ENCODE measurements at places on chromosomes 6 and 20.

- no peak for DNase-seq
Measured at GRCh38 chr6:14762077-14762476, 483.8 kb upstream of the JARID2 start.

DNA sequence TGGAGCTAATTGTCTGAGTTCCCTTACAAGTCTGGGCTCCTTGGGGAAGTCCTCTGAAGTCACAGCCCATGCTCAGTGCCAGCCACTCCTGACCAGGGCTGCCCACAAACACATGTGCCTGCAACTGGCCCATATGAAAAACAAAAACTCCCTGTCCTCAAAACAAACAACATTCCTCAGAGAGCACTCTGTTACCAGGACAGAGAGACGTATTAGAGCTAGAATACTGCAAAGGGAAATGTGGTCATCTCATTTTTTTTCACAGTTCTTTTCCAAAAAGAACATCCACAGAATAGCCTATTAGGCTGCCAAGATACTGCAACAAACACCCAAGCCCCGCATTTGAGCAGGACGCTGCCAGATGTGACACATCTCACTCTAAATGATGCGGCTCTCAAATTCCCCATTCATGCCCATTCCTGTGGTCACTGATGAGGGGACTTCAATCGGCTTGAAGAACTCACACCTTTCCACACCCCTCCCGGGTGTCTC is 71.1 kb downstream of the SLC22A23 start:
- DNase-seq = no peak

DNA sequence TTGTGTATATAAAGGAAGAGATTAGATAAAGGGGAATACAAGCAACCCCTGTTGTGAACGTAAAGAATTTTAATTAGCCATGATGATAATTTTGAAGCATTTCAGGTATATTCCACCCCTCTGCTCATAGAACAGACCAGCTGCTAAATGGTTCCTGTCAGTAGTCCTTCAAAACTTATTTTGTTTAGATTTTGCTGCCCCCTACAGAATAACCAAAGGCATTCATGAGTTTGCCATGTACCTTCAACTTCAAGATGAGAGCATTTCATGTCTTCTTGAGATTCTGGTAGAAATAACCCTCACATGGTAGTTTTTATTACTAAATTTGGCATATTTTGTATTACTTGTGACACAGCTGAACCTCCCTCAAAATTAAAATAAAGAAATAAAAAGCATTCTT is 1586.7 kb downstream of the HACE1 start:
- no peak for DNase-seq

DNA sequence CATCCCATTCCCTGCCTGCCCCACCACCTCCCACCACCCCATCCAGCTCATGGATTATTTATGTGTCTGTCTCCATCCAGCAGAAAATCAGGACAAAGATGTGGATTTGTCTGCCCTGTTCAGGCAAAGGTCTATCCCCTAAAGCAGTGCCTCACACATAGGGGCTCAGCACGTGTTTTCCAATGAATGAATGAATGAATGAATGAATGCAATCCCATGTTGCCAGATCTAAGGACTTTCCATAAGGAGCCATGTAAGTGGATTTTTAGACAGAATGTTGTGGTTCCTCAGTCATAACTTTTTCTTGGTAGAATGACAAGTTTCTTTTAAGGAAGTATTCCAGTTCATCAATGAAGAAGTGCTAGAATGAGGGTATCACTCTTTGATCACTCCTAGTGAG is 133.7 kb downstream of the RNASET2 start:
- no peak for DNase-seq

DNA sequence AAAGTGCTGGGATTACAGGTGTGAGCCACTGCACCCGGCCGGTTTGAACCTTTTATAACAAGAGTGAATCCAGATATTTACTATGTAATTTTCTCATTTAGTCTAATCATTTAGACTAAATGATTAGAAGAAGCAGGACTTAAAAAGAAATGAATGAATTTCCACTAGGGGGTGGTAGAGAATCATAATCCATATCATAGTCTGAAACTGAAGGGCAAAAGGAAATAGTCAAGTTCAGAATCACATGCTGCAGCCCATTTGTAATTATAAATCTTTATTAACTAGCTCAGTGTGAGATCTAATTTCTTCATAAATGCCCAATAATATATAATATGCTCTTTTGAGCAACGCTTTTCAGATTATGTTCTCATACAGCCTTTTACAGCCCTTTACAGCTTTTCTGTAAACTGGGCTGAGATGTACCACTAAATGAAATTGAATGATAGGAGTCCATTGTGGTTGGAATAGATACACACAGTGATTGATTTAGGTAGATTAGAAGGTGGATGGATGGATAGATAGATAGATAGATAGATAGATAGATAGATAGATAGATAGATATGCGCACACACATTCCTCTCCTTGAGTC is 31.8 kb downstream of the PSMB9 start:
- DNase-seq = no peak

GRCh38 chr6:136751522-136751956 is 40.7 kb downstream of the MAP3K5 start:
- DNase-seq = no peak

DNA sequence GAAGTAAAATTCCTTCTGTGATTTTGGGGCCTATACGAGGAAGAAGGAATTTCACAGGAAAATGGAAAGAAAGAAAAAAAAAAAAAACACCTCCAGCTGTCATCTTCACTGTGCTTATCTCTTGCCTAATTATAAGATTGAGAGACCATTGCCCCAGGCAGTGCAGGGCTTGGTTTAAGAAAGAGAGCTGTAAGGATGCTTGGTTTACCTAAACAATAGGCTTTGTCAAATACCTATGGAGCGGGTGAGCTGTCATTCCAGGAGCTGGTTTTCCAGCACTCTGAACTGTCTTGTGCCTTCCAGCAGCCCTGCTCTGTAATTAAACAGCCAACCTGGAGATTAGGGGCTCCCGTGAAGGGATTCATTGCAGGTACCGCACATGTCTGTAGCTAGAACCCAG is 137.8 kb downstream of the EDN3 start:
- no peak for DNase-seq

Measured in ecto neural progenitor cell (in vitro differentiated cells).